ENCODE measurements at places on chromosomes 1 and 21.

- DNase-seq = no peak
These were observed 30.6 kb downstream of the C2CD2 start for GRCh38 chr21:41923186-41923585.

DNA sequence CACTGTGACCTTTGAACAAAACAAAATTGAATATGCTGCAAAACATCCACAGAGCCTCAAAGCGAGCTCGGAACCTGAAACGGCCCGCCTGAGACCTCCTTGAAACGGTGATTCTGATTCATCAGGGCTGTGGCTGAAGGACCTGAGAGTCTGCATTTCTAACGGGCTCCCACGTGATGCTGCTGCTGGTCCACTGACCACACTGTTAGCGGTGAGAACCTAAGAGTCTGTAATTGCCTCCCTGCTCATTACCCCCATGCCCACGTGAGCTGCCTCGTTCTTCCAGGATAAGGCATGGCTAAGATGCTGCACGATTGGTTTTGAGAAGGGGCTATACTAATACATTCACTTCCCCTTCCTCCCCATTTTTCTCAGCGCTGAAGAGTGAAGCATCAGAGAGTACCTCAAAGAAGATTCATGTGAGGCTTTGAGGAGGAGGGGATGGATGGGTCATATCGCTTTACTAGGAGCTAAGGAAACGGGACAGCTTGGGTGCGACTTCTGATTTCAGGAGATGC is 9.7 kb downstream of the TLR5 start:
- no peak for DNase-seq

GRCh38 chr1:107740579-107740978 is 224.4 kb downstream of the VAV3 start:
- no peak for DNase-seq

DNA sequence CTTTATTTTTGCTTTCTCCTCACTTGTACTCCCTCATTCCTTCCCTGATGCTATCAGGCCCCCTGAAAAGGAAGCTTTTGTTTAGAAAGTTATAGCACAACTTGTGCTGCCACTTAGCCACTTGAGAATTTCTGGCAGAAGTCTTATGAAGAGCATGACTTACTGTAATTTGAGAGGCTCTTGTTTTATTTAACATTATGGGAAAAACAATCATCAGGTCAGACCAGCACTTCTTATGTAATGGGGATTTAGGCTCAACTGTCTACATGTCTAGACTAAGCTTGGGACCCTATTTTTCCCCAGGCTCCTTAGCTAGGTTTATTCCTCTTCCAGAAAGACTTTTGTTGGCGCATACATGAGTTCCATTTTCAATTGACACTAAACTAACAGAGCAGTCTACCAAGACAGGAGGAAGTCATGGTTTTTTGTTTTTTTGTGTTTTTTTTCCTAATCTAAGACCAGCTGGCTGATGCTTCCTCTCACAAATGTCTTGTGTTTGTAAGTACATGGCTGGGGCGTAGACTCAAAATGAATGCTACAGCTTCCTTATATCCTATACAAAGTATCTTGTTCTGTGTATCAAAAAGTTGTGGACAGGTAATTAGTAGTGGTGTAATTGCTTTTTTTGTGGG is 31.5 kb downstream of the TNFSF4 start:
- no peak for DNase-seq

DNA sequence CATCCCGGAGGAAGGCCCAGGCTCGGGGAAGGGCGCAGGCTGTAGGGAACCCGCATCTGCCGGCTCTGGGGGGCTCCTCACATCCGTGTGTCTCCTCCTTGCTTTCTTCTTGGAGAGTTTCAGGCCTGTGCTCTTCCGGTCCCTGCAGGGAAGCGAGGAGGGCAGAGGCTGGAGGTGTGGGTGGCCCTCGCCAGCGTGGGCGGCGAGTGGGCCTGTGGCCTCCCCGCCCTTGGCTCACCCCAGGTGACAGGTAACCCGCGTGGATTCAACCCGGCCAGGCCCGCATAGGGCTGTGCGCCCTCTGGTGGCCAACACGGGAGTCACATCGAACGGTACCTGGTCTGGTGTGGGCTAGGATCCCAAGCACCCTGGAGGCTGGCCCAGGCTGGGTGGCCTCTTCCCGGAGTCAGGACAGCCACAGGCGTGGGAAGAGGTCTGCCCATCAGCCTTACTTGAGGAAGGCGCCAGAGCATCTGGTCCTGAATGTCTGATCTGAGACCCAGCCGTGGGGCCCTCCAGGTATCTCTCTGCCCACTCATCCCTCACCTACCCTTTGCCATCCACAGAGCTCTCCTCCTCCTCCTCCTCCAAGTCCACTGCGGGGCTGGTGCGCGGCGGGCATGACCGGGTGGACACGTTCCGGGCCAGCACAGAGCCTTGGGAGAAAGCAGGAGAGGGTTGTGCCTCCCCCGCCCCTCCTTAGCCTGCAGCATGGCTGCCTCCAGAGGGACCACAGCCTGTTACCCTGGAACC is 9.6 kb upstream of the TNFRSF25 start:
- peak; percentile 86 for DNase-seq

DNA sequence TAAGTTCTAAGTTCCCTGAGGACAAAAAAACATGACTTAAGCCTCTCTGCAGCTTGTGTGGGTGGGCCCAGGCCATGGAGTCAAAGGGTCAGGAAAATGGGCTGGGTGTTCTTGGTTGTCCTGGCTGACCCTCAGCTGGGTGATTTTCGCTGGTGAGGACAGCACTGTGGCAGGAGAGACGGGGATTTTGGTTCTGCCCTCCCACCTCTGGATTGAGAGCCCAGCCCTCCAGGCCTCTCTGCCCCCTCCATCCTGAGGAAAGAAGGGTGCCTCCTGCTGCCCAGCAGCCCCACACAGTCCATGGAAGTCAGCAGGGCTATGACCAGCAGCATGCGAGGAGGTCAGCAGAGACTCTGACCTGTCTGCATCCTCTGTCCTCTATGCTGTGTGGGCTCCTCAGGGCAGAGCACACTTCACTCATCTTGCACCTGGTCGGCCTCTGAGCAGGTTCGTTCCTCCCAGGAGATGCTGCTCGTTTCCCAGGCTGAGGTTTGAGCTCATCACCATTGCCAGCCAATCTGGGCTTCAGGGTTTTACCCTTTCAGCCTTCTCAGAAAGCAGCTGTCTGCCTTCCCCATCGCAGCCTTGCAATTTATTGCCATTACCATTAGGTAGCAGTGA is 26.5 kb downstream of the PHGDH start:
- DNase-seq = no peak

GRCh38 chr1:46175243-46175642 is 356 bp downstream of the TSPAN1 start:
- no peak for DNase-seq

DNA sequence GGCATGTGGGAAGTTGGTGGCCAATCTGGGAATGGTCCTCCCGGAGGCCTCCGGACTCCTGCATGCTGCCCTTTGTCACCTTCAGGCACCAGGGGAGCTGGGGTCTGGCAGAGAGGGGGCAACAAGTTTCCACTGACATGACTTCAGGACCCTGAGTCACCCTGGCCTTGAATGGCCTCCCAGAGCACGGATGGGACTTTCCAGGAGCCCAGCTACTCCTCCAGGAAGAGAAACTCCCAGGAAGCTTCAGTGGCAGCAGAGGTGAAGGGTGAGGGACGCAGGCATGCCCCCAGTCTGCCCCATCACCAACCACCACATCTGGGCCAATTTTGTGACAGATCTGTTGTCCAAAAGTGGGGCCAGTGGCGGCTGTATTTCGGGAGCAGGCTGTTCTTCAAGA is 55.9 kb upstream of the WASF2 start:
- no peak for DNase-seq

DNA sequence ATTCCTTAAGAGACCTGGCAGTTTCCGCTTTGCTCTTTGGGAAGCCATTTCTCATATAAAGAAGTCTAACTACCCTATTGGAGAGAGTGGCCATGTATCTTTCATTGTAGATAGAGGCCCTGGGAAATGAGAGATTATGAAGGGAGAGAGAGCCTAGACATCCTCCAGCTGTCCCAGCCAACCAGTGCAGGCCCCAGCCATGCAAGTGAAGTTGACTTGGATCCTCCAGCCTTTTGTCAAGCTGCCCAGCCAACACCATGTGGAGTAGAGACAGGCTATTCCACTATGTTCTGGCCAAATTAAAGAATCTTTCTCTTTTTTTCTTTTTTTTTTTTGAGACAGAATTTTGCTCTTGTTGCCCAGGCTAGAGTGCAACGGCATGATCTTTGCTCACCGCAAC is 7.1 kb upstream of the ANP32E start:
- peak; percentile 16 for DNase-seq

DNA sequence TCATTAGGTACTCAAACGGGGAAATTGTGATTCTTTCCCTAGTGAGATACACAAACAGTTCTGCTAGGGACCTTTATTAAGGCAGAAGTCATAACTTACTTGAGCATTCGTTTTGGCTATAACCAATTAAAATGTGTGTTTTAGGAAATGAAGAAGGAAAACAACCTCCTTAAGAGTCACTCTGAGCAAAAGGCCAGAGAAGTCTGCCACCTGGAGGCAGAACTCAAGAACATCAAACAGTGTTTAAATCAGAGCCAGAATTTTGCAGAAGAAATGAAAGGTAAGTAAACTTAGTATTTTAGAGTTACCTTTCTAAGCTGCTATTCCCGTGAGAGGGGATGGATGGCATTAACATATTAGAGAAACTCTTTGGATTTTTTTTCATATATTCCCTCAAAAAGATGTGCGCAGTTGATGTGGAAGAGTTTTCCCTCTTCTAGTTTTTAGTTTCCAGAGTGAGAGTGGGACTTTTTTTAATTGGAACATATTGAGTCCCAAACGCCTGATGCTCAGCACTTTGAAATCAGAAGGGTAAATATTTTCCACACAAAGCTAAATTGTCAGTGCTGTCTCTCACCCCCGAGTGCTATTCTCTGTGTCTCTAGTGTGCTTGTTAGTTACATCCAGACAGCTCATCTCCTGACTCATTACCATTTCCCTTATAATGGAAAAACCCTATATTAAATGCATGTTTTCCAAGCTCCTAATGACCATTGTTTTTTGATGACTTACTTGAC is 34.9 kb downstream of the CENPF start:
- DNase-seq = no peak

GRCh38 chr21:29236201-29236600 is 62.5 kb upstream of the BACH1 start:
- no peak for DNase-seq

DNA sequence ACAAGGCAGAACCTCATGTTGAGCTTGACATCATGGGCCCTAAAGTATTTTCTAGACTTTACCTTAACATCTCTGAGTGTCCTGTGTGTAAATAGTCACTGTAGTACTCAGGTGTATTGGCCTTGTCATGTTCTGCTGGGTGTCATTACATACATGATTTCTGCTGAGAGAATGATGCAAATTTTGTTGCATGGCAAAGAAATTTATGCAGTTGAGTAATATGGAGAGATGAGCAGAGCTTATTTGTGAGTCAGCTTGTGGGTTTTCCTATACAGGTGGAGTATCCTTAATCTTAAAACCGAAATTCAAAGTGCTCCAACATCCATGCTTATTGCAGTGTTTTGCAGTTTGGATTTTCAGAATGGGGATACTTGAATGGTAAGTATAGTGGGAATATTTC is 36.6 kb downstream of the RGL1 start:
- no peak for DNase-seq

DNA sequence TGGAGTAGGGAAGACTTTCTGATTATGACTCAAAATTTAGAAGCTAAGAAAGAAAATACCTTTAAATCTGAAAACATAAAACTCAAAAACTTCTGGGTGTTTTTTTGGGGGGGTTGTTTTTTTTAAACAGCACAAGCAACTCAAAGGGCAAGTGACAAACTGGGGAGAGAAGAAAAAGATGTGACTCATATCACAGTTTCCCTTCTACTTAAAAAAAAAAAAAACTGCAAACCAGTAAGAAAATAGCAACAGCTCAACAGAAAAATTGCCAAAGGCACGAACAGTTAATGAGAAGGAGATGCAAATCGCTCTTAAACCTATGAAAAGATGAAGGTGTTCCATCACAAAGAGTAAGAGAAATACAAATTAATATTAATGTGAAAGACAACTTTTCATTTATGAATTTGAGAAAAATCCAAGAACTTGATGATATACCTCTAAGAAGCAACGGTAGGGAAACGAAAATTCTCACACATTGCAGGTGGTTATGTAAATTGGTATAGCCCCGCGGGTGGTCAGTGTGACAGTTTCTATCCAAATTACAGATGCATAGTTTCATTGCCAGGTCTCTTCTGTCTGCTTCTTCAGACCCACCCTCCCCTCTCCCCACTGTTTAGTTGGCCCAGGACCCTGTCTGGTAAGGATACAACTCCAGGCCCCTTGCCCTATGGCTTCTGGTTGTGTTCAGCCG is 9.0 kb downstream of the IFNAR2 start:
- DNase-seq = no peak

GRCh38 chr1:214934045-214934444 is 148.5 kb upstream of the KCNK2 start:
- no peak for DNase-seq

DNA sequence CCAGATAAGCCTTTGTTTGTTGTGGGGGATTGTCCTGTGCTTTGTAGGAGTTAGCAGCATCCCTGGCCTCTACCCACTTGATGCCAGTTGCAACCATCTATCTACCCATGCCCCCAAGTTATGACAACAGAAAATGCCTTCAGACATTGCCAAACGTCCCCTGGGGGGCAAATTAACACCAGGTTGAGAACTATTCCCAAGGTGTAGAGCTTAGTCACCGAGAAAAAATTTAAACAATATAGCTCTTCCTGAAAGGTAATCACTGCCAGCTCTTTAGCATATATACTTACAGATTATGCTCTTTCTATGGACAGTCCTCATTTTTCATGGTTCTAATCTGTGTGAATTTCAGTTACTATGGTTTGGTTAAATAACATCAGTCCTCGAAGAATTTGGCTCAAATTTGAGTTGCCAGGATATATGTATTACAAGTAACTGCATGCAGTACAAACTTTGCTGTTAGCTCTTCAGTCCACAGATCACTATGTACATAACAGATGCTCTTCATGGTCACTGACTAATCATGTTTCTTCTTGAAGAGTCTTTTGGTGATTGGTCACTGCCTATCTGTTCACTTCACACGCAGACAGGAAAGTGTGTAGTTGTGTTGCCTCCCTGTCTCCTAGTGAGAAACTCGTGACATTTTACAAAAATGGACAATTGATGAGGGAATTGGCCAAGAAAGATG is 25.2 kb downstream of the MAPKAPK2 start:
- DNase-seq = no peak

DNA sequence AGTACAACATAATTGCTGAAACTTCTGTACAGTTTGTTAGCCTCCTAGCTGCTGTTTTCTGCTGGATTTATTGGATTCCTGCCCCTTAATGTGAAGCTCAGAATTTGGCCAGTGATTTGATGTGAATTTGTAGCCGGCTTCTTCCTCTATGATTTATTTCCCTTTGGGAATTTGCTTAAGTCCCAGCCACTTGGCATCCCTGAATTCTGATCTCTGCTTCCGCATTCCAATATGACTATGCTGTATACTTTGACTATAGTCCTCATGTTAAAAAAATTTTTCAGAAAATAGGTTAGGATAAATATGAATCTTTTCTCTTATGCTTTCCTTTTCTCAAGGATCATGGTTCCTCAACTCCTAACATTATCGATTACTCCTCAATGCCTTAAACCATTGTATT is 12.4 kb upstream of the LRIF1 start:
- DNase-seq = no peak
